ENCODE measurements at places on chromosomes 1 and 21.

DNA sequence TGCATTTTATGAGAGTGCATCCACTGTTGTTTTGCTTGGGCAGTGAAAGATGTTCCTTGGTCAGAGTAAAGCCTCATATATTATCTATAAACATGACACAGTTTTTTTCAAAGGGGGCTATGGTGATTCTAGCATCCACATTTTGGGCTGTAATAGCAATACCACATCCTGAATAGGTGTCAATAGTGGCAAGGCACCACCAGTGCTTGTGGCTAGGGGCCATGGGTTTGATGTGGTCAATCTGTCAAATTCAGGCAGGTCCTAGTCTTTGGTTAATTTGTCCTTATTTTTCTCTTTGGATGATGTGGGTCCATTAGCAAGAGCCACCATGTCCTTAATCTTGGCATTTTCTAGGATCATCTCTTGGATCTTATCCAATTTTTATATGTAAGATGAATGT lies 13.1 kb downstream of the CD1E start:
- DNase-seq, result no peak

- no peak for DNase-seq
These were observed 367.1 kb upstream of the ESRRG start for GRCh38 chr1:217090060-217090911.

GRCh38 chr1:6206520-6206855 lies 569 bp downstream of the RNF207 start:
- DNase-seq, result no peak

GRCh38 chr1:23964790-23965740 lies 5.4 kb downstream of the PNRC2 start:
- DNase-seq, result no peak

DNA sequence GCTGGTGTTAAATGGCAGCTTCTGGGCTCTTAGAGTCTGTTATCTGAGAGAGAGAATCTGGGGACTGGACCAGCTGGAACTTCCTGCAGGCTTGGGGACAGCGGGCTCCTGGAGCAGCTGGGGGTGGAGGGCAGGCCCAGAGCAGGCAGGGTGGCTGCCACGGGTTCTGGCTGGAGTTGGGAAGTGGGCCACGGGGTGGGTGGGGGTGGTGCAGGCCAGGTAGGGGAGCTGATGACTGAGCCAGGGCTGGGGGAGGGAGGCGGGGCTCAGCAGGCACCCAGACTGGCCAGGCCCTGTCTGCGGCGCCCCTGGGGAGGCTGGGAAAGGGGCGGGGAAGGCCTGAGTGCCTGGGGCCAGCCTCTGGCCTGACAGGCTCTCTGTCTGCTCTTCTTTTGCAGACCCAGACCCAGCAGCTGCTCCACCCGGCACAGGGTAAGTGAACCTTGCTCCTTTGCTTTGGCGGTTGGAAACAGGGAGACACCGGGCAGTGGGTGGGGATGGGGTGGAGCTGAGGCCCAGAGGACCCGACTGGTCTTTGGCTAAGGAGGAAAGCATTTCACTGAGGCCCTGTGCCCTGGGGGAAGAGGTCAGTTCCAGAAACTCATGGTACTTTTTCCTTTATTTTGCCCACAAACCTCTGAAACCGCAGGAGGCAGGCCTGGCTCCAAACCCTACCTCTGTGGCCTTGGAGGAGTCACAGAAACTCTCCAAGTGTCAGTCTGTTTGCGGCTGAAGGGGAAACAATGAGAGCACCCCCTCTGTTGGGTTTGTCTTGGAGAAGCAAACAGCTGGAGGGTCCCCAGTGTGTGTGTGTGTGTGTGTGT lies 48.8 kb downstream of the ARHGEF10L start:
- no peak for DNase-seq

GRCh38 chr1:156623946-156624813 lies 5.0 kb downstream of the HAPLN2 start:
- no peak for DNase-seq

- DNase-seq, result no peak
These were observed 2.7 kb downstream of the CDKN2C start for GRCh38 chr1:50972766-50973165.

DNA sequence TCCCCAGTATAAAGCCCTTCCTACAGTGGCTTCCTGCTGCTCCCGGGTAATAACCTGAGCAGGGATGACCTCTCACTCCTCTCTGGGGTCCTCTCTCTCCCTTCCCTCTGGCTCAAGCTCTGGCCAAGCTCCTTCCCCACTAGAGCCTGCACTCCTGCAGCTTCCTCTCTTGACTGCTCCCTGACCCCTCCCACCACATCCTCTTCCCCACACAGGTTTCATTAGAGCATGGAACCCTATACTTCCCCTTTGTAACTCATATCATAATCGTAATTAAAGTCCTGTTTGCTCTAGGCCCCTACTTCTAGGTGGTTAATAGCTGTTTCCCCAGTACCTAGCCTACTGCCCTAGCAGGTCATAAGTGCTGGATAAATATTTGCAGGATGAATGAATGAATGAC lies 146.2 kb downstream of the C1orf21 start:
- DNase-seq, result no peak

- no peak for DNase-seq
These were observed 32.8 kb downstream of the H3-3A start for GRCh38 chr1:226095286-226095685.

DNA sequence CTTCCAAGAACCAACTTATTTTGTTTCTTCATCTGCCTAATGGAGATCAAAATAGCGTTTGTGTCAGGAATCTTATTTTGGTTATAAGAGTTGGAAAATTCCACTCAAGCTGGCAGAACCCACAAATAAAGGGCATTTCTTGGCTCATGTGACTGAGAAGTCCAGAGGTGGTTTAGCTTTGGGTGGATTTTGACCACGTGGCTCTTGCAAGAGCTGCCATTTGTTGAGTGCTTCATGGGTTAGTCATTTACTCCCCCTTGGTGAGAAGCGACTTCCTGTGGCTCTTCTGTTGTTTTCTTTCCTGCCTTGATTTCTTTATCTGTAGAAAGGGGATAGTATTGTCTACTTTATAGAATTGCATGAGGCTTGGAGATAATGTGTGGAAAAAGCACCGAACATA lies 9.5 kb upstream of the RNF186 start:
- no peak for DNase-seq

- no peak for DNase-seq
These were observed 57.2 kb upstream of the LRRN2 start for GRCh38 chr1:204742676-204743251.

DNA sequence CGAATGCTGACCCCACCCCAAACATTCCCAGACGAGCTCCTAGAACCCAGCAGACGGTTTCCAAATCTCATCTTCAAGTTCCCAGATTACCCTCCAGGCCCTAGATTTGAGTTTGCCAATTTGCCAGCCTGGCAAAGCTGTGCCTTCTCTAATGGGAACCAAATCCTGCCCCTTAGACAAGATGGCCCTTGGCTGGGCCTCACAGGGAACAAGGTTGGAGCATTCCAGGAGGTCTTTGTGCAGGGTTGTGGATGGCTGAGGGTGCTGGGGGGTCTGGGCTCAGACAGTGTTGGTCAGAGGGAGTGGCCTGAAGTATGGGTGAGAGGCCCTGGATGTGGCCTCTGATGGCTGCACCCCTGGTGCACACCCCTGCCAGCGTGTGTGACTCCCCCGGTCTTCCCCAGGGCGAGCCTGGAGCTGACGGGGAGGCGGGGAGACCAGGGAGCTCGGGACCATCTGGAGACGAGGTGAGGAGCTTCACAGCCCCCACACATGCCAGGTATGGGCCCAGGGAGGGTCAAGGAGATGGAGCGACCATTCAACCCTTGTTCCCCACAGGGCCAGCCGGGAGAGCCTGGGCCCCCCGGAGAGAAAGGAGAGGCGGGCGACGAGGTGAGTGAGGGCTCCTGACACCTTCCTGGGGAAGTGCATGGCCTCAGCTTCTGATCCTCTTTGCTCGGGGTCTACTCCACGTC lies 10.2 kb downstream of the COL6A1 start:
- DNase-seq, result no peak

DNA sequence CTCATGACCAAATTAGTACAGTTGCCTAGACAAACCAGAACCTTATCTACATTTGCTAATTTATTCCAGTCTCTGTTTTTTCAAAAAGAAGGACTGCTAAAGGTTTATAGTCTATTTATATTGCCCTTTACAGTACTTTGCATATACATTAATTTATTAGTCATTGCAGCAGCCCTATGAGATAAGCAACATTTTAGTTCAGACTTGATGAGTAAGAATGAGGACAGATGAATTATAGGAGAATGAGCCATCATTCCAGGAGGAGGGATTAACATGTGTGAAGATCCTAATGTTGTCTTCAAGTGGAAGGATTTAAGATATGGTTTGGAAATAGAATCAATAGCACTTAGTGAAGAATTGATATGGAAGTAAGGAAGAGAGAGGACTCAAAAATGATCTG lies 152.4 kb downstream of the KCTD3 start:
- no peak for DNase-seq

DNA sequence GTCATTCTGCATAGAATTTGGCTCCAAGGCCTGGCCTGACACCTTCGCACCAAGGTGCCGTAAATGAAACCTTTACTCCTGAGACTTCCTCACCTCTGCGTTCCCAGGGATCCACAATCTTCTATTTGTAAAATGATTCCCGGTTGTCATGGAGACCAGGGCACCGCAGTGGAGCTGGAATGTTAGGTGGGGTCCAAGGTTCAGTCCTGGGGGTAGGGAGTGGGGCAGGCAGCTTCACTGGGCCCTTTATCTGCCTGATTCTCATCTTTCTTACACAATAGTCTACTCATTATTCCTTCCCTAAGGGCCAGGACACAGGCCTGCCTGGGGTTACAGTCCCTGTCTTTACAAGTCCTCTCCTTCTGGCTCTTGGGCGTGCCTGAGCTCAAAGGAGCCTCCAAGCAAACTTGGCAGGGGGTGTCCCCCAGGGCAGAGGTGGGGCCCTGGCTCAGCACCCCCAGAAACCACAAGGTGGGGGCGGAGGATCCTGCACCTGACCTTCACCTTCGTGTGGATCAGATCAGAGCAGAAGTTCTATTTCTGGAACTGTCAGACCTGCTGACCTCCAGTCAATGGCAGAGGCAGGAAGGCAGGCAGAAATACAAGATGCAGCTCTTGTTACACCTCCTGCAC lies 51.1 kb downstream of the RIPK4 start:
- DNase-seq, result no peak

DNA sequence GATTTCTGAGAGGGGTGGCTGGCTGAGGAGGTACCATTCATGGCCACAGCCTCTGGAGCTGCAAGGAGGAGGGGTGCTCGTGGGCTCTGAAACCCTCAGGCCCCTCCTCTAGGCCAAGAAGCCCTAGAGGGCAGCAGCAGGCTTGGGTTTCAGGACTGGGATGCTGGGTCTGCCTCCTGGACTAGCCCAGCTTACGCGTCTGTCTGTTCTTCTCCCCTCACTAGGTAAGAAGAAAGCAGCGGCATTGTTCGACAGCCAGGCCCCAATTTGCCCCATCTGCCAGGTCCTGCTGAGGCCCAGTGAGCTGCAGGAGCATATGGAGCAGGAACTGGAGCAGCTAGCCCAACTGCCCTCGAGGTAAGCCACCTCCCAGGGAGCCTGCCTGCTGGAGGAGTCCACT lies 60.3 kb downstream of the TMEM53 start:
- no peak for DNase-seq

GRCh38 chr1:35591211-35591610 lies 18.1 kb downstream of the TFAP2E start:
- no peak for DNase-seq

- peak; percentile 65 for DNase-seq
These were observed 11.4 kb downstream of the BTBD19 start for GRCh38 chr1:44819608-44820327.

- no peak for DNase-seq
These were observed 91.2 kb downstream of the AJAP1 start for GRCh38 chr1:4745560-4745959.

GRCh38 chr1:229268505-229268904 lies 2.4 kb upstream of the RAB4A start:
- no peak for DNase-seq

DNA sequence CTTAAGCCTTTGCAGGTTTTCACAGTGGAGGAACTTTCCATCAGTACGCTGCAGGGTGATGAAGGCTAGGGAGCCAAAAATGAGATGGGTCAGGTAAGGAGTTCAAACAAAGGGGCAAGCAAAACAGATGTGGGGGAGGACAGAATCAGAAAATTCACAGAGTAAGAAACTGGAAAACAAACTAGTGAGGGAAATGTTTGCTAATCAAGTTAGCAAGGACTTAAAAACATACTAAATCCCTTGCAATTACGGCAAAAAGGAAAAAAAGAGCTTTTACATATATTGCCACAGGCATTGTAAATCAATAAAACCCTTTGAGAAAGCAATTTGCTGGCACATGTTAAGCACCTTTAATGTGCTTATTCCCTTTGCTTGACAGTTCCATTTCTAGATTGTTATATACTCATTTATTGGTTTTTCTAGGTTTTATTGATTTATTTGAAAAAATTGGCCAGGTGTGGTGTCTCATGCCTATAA lies 45.8 kb upstream of the SERBP1 start:
- no peak for DNase-seq

GRCh38 chr1:245466261-245466660 lies 311.5 kb downstream of the KIF26B start:
- no peak for DNase-seq

GRCh38 chr1:228089519-228090380 lies 7.2 kb downstream of the ARF1 start:
- no peak for DNase-seq

DNA sequence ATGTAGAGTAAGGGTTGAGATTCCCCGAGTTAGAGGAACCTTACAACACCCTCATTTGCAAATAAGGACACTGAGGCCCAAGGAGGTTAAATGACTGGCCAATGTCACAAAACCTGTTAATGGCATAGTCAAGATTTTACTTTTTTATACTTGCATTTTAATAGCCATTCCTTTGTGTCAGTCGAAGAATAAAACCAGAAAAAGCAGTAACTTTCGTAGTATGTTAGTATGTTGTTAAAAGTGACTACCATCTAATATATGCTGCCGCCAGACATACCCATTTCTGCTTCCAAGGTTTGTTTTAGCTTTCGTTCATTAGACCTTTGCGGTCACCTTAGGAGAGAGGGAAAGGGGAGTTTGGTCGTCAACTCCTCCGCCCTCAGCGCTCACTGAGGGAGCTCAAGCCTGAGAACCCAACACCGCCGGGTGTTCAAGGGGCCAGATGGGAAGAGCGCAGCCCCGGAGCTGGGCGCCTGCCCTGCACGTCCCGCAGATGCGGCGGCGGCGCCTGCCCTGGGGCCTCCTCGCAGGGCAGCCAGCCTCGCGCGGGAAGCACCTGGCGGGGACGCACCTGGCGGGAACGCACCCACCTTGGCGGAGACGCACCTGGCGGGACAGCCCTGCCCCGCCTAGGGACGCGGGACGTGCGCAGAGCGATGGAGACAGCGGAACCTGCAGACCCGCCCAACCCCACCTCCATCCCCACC lies 466 bp downstream of the VPS26C start:
- DNase-seq, result no peak

GRCh38 chr21:43686811-43687565 lies 27.6 kb downstream of the RRP1B start:
- DNase-seq, result no peak

- no peak for DNase-seq
These were observed 107.2 kb downstream of the SIM2 start for GRCh38 chr21:36806103-36806502.

DNA sequence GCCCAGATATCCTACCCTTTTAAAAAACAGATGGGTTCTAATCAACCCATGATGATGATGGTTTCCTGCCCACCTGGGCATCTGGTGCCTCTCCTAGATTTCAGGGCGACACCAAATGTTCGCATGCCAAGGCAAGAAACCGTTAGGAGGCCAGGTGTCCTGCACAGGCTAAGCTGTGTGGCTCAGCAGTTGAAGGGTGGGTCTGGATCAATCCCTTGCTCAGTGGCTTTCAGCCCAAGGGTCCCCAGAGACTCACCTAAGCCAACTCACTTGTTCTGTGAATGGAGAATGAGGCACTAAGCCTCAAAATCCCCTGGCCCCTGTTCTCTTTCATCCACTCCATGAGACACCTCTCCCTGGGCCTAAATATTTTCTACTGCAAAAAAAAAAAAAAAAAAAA lies 169.1 kb upstream of the EDN2 start:
- no peak for DNase-seq

- DNase-seq, result no peak
These were observed 48.5 kb downstream of the NR5A2 start for GRCh38 chr1:200075938-200076546.
